ENCODE measurements at places on chromosomes 5 and 9.

- no peak for DNase-seq
These were observed 58.0 kb upstream of the RPL26L1 start for GRCh38 chr5:172901012-172901780.

GRCh38 chr5:109161914-109162683 lies 247.7 kb downstream of the PJA2 start:
- no peak for DNase-seq

- DNase-seq = no peak
These were observed 4.1 kb upstream of the ZFYVE16 start for GRCh38 chr5:80403782-80404181.

- DNase-seq = no peak
These were observed 200.3 kb downstream of the TLE1 start for GRCh38 chr9:81489046-81489445.

- no peak for DNase-seq
These were observed 284.3 kb downstream of the ARHGAP26 start for GRCh38 chr5:143054480-143054941.

- DNase-seq = no peak
These were observed 194.1 kb downstream of the ZSWIM6 start for GRCh38 chr5:61526207-61526519.

DNA sequence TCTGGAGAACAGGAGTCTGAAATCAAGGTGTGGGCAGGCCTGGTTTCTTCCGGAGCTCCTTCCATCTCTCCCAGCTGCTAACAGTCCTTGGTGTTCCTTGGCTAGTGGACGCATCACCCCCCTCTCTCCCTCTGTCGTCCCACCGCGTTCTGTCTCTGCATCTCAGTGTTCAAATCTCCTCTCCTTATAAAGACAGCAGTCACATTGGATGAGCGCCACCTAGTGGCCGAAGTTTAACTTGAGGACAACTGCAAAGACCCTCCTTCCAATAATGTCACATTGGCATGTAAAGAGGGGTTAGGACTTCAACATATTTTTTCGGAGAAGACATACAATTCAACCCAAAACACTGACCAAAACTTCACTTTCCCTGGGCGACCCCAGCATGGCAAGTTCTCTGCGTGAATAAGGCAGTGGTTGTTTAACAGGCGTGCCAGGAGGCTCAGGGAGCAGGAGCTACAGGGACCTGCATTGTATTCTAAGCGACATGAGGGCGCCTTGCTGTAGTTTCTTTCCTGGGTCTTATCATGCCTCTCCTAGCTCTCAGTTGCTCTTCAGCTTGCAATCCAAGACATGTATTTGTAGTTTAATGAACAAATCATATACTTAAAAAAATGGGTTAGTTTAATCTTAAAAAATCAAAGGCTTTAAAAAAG lies 27.9 kb upstream of the BASP1 start:
- DNase-seq = no peak
